Calu3 (cell line): ENCODE measurements at places on chromosomes 3 and 15. TPM values are rescaled to one million over a fixed set of nuclear protein-coding genes. Genes with fewer than 3 reads are reported as not detected.

DNA sequence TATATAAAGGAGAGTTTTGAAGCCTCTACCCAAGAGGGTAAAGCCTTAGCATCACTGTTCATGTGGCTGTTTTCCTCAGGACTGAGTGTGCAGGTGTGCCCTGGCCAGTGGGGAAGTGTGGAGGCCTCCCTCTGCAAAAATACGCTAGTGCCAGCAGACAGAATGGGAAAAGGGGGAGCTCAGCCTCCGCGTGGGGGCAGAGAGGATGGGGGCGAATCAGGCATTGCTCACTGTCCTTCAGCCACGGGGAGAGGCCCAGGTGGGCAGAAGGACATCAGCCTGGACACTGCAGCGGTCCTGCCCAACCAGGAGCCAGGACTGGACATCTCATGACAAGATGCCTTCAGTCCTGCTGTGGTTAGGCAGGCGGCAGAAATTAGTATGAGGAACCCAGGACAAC, 10.1 kb downstream of the LTF start:
- DNase-seq, result no peak

DNA sequence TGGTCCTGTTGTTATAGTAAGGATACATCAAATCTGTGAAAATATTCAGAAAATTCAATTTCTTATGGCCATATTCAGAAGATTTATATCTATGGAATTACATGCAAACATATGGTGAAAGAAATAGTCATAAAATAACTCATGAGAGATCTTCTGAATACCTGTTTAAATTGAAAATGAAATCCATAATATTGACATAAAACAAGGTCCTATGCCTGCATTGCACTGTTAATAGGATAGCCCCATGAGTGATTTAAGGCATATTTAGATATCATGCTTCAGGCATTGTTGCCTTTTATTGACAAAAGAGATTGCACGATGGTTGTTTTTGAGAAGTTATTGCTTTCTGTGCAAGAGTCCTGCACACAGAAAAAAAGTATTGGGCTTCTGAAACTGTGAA, 591.7 kb upstream of the ZNF717 start:
- no peak for DNase-seq

The ARRDC4 gene
- 3.0 and 3.2 TPM in 2 replicates for total RNA-seq

DNA sequence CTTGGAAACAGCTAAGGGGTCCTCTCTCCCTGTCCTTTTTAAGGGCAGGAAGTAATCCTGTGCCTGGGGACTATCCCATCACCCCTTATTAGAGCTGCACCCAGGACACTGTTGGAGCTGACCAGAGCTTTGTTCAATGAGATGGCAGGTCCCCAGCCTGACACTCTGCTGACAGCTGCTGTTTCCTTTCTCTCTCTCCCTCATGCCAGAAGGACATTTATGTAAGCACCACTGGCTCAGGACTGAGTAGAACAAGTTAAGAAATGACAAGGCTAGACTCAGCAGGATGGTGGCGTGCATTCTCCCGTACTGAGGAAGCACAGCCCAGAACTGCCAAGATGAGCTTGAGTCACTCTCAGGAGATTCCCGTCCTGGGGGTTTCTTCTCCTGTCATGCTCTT, 17.3 kb downstream of the GJD2 start:
- DNase-seq, result no peak

- no peak for DNase-seq
These were observed 9.0 kb upstream of the SLCO2A1 start for GRCh38 chr3:134038716-134039115.
